Psoas muscle (tissue), 8 donors: ENCODE measurements at places on chromosomes 6 and 20. TPM values are rescaled to one million over a fixed set of nuclear protein-coding genes. Genes with fewer than 3 reads are reported as not detected.
A peak's percentile ranks its signal among the peaks of the same experiment; 100 is the strongest.

- no peaks in the 10 kb centered on the region for H3K27me3 ChIP-seq
- DNase-seq, result no peak
- no peak overlapping the region for H3K4me3 ChIP-seq
- H3K36me3 ChIP-seq, result no peaks in the 10 kb centered on the region
Measured at GRCh38 chr6:169083508-169083874, 170.2 kb downstream of the THBS2 start.

DNA sequence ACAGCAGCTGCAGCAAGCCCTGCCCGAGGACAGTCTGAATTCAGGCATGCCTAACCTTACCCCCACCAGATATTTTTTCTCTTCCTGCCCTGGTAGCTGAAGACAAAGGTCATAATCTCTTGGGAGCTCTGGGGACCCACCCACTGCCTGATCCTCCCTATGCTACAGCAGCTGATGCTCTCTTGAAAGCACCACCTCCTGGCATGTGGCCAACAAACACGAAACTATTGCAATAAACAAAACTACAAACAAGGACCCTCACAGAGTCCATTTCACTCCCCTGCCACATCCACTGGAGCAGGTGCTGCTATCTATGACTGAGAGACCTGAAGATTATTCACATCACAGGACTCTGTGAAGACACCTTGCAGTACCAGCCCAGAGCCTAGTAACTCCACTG, 238.5 kb upstream of the HS3ST5 start:
- H3K4me1 ChIP-seq, result no peaks in the 10 kb centered on the region
- H3K27ac ChIP-seq, result no peak overlapping the region
- no peak for DNase-seq
- H3K4me3 ChIP-seq, result no peak overlapping the region
- H3K36me3 ChIP-seq, result no peaks in the 10 kb centered on the region

- no peak for DNase-seq
- H3K27me3 ChIP-seq, result no peaks in the 10 kb centered on the region
- peaks cover 56% of the 10 kb centered on the region for H3K4me1 ChIP-seq
- H3K36me3 ChIP-seq, result no peaks in the 10 kb centered on the region
- H3K4me3 ChIP-seq, result no peak overlapping the region
- peak overlapping the region; percentile 57 for H3K27ac ChIP-seq
Measured at GRCh38 chr6:122405417-122405816, 6.0 kb downstream of the HSF2 start.

DNA sequence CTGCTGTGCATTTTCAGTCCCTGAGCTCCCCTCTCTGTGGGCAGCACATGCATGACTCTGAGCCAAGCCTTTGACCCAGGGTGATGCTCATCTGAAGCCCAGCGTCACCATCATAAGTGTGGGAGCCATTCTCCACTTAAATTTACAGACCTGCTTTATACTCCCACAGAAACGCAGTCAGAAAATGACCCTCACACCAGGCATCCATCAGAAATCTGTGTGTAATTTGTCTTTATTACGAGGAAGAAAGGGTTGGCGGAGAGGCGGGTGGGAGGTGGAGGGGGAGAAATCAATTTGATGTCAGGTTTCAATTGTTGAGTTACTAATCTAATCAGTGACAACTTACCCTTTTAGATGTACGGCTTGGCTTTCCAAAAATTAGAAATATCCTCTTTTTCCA, 353.6 kb downstream of the MAFB start:
- no peak overlapping the region for H3K27ac ChIP-seq
- no peak overlapping the region for H3K4me3 ChIP-seq
- DNase-seq, result no peak
- no peaks in the 10 kb centered on the region for H3K27me3 ChIP-seq
- H3K4me1 ChIP-seq, result peaks cover 9% of the 10 kb centered on the region

GRCh38 chr20:31678389-31679356, 41.0 kb downstream of the COX4I2 start:
- H3K27me3 ChIP-seq, result no peaks in the 10 kb centered on the region
- H3K4me1 ChIP-seq, result peaks cover 49% of the 10 kb centered on the region
- DNase-seq, result no peak
- H3K27ac ChIP-seq, result no peak overlapping the region

- H3K36me3 ChIP-seq, result no peaks in the 10 kb centered on the region
- H3K4me3 ChIP-seq, result no peak overlapping the region
- no peaks in the 10 kb centered on the region for H3K27me3 ChIP-seq
- no peak overlapping the region for H3K27ac ChIP-seq
- no peaks in the 10 kb centered on the region for H3K4me1 ChIP-seq
Measured at GRCh38 chr6:79713701-79714322, 82.7 kb downstream of the SH3BGRL2 start.

DNA sequence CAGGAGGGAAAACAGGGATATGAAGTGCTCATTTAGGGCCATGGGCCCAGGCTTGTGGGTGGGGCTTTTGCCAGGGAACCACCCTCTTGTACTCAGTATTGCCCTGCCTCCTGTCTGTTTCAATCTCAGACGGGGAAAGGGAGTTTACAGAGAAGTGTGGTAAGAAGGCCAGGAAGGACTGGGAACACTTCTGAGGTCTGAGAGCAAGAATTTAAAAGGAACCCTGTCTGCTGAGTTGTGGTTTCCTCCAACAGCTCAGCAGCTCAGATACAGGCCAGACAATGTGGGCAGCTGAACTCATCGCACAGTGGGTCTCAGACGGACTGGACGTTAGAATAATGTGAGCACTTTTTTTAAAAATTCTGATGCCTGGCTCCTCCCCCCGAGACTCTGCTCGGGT, 354.1 kb upstream of the ARID1B start:
- no peak overlapping the region for H3K27ac ChIP-seq
- H3K27me3 ChIP-seq, result no peaks in the 10 kb centered on the region
- no peak overlapping the region for H3K4me3 ChIP-seq
- no peaks in the 10 kb centered on the region for H3K4me1 ChIP-seq
- H3K36me3 ChIP-seq, result no peaks in the 10 kb centered on the region

DNA sequence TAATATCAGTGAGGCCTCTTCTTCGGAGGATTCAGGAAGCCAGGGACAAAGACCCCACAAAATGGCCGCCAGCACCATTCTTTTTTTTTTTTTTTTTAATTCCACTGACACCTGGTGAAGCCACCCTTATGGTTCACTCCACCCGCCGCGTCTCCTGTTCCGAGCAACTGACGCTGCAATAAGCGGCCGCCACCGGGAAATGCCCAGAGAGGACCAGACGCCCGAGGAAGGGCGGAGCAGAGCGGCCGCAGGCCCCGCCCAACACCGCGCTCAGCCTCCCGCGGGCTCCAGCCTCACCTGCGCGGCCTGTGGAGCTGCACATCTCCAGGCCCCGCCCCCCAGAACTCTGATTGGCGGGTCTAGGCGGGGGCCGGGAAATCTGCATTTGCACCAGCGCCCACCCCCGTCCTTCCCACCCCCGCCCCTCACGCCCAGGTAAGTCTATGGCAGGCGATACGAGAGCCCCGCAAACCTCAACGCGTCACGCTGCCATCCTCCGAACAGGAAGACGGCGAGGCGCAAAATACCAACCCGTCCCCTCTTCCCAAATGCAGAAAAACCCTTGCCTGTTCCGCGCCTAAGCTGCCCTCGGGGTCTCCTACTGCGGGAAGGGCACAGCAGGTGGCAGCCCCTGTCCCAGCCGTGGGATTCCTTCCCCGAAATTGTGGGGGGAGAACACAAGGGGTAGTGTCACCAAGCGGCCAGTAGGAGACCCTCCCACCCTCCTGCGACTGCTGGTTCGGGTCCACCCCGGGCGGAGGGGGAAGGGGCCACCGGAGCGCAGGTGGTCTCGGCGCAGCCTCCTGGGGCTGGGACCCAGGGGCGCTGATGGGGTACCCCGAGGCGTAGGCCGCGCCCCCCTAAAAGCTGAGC, 960 bp downstream of the ATP9A start:
- H3K27me3 ChIP-seq, result no peaks in the 10 kb centered on the region
- peak overlapping the region; percentile 73 for H3K4me3 ChIP-seq
- no peaks in the 10 kb centered on the region for H3K36me3 ChIP-seq
- H3K27ac ChIP-seq, result peak overlapping the region; percentile 58

- no peaks in the 10 kb centered on the region for H3K36me3 ChIP-seq
- no peak for DNase-seq
Measured at GRCh38 chr6:52352239-52353018, 9.5 kb upstream of the PAQR8 start.

DNA sequence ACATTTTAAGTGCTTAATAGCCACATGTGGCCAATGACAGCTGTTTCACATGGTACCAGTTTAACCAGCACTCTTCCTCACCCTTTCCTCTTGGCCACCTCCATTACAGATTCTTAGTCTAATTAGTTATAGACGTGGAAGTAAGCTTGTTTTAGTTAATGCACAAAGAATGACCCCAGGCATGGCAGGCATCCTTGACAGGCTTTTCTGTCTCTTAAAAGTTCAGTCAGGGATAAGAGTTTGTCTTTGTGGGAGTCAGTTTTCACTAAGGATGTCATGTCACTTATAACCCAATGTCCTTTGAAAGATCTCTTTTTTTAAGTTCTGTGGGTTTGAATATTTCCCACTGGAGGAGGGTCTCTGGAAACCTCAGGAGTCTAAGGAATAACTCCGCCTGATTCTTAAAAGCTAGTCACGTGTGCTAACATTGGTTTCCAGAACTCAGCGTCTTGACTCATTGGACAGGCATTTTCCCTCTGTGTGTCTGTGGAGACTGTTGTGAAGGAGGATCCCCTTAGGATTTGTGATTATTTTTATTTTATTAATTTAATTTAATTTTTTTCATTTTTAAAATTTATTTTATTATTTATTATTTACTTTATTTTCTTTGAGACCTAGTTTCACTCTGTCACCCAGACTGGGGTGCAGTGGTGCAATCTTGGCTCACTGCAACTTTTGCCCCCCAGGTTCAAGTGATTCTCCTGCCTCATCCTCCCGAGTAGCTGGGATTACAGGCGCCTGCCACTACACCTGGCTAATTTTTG, 171.4 kb downstream of the ZFAND3 start:
- peaks cover 93% of the 10 kb centered on the region for H3K4me1 ChIP-seq
- no peaks in the 10 kb centered on the region for H3K36me3 ChIP-seq
- DNase-seq, result no peak
- H3K4me3 ChIP-seq, result no peak overlapping the region

- no peak overlapping the region for H3K4me3 ChIP-seq
- H3K4me1 ChIP-seq, result no peaks in the 10 kb centered on the region
Measured at GRCh38 chr20:39268491-39268951, 306.4 kb downstream of the DHX35 start.

GRCh38 chr6:4550227-4550597, 226.0 kb upstream of the CDYL start:
- H3K27me3 ChIP-seq, result no peaks in the 10 kb centered on the region
- H3K4me3 ChIP-seq, result no peak overlapping the region
- H3K36me3 ChIP-seq, result no peaks in the 10 kb centered on the region
- no peak for DNase-seq
- no peak overlapping the region for H3K27ac ChIP-seq
- H3K4me1 ChIP-seq, result no peaks in the 10 kb centered on the region

DNA sequence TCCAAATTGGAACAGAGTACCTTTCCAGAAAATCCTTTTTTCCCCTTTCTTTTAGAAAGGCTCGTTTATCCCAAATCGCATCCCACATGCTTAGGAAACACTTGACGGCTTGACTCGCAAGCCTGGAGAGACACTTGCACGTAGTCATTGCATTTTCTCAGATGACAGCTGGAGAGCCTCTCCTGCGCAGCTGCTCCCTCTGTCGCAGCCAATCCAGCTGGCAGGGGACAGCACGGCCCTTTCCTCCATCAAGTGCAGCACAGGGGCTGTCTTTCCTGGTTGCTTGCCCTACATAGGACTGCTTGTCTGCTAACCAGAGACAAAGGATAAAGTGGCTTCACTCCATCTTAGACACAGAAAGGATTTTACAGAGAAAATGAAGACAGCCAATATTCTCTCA, 77.6 kb upstream of the RGS17 start:
- no peaks in the 10 kb centered on the region for H3K36me3 ChIP-seq
- no peak overlapping the region for H3K27ac ChIP-seq
- no peaks in the 10 kb centered on the region for H3K4me1 ChIP-seq
- no peaks in the 10 kb centered on the region for H3K27me3 ChIP-seq
- DNase-seq, result no peak
- no peak overlapping the region for H3K4me3 ChIP-seq

GRCh38 chr20:63243604-63244247, 8.0 kb downstream of the BIRC7 start:
- no peak for DNase-seq
- no peak overlapping the region for H3K27ac ChIP-seq
- no peak overlapping the region for H3K4me3 ChIP-seq
- peaks cover 49% of the 10 kb centered on the region for H3K27me3 ChIP-seq
- no peaks in the 10 kb centered on the region for H3K36me3 ChIP-seq

GRCh38 chr20:48054051-48054450, 268.8 kb upstream of the SULF2 start:
- peaks cover 2% of the 10 kb centered on the region for H3K27me3 ChIP-seq
- H3K36me3 ChIP-seq, result no peaks in the 10 kb centered on the region
- no peak overlapping the region for H3K27ac ChIP-seq
- H3K4me3 ChIP-seq, result no peak overlapping the region
- no peaks in the 10 kb centered on the region for H3K4me1 ChIP-seq
- no peak for DNase-seq

DNA sequence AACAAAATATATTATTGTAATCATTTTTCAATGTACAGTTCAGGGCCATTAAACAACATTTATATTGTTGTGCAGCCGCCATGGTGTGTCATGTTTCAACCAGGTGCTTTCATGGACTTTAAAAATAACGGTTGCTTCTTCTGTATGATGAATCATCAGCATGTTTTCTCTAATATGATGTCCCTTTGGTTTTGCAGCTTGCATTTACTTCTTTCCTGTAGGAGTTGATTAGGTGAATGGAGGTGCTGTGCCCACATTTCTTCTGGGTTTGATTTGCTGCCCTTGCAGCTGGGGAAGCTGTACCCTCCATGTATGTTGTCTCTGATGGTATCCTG, 54.9 kb upstream of the TULP4 start:
- no peaks in the 10 kb centered on the region for H3K27me3 ChIP-seq
- H3K4me1 ChIP-seq, result peaks cover 30% of the 10 kb centered on the region
- H3K4me3 ChIP-seq, result no peak overlapping the region
- H3K27ac ChIP-seq, result peak overlapping the region; percentile 71

GRCh38 chr6:36592221-36592655, 1.9 kb upstream of the SRSF3 start:
- no peak for DNase-seq
- H3K27me3 ChIP-seq, result no peaks in the 10 kb centered on the region
- H3K36me3 ChIP-seq, result peaks cover 15% of the 10 kb centered on the region
- peak overlapping the region; percentile 96 for H3K27ac ChIP-seq
- H3K4me1 ChIP-seq, result peaks cover 12% of the 10 kb centered on the region

- H3K27me3 ChIP-seq, result no peaks in the 10 kb centered on the region
- no peak overlapping the region for H3K4me3 ChIP-seq
- no peaks in the 10 kb centered on the region for H3K36me3 ChIP-seq
- no peak for DNase-seq
Measured at GRCh38 chr6:109891924-109892323, 86.2 kb upstream of the GPR6 start.

NKAIN4 gene
- total RNA-seq, result not detected

ZNF334 gene
- 1.0 TPM for total RNA-seq

HLA-DRB1 gene
- 16.9 TPM for total RNA-seq

CD24 gene
- total RNA-seq, result 1.5 TPM

MLN gene
- total RNA-seq, result not detected

COX4I2 gene
- total RNA-seq, result 3.5 TPM
